ENCODE measurements at places on chromosomes 6 and 20.

DNA sequence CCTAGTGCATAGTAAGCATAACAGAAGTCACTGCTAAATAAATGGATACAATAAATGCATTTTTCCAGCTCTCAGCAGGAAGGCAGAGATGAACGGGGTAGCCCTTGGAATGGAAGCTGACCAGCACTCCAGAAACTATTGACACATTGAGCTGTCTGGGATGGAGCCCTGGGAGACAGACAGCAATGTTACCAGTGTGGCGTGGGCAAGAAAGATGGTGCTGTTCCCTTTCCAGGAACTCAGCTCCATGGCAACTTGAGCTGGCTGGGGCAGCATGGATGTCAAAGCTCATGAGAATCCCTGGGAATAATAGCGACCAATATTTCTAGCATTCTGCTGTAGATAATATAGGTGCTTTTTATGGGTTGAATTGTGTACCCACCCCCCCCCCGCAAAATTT is 104.3 kb upstream of the PTPRT start:
- DNase-seq = no peak

DNA sequence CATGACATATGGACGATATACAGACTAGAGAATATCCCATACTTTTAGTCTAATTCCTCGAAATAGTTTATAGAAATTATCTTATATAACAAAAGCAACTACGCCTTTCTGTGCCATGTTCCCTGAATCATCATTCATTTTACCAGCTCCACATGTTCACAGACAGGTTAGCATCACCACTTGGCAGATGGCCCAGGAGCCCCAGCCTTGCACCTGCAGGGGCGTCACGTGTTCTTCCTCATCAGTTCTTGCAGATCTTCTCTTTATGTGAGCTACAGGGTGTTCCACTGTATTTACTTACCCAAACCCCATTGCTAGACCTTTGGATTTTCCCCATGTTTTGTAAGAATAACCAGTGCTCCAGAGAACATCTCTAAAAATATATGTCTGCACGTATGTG is 12.6 kb upstream of the BNIP5 start:
- peak; percentile 89 for DNase-seq

DNA sequence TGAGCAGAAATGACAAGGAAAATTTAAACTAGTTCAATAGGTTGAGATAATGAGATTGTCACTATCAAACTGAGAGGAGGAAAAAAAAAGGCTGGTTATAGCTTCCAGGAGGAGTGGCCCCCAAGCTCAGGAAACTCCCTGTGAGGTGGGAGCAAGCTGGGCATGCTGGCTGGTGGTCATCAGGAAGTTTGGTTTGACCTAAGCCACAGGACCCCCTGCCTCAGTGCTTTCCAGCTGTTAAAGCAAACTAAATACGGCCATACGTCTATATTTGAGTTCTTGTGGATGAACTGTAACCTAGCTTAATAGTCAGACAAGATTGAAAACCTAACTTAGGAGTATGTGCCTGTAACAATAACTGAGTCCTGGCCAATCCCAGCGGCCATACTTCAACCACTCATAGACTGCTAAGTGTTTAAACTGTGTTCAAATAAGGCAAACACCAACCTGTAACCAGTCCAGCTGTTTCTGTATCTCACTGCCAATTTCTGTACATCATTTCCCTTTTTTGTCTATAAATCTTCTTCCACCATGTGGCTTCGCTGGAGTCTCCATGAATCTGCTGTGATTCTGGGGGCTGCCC is 24.6 kb upstream of the ZBTB24 start:
- no peak for DNase-seq

- no peak for DNase-seq
Observed at GRCh38 chr6:104483225-104483834, 376.4 kb downstream of the HACE1 start.

DNA sequence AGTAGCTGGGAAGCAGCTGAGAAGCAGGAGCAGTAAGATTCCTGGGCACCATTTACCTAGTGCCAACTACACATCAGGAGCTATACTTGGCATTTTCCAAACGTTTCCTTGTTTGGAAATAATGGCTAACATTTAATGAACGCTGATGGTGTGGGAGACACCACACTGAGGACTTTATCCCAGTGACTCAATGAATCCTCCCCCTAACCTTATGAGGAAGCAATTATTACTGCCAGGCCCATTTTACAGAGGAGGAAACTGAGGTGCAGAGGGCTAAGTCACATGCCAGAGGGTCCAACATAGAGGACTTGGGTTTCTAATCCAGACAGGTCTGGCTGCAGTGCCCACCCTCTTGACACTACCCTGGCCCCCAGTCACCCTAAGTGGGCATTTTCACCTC is 6.1 kb downstream of the PTGIS start:
- no peak for DNase-seq

DNA sequence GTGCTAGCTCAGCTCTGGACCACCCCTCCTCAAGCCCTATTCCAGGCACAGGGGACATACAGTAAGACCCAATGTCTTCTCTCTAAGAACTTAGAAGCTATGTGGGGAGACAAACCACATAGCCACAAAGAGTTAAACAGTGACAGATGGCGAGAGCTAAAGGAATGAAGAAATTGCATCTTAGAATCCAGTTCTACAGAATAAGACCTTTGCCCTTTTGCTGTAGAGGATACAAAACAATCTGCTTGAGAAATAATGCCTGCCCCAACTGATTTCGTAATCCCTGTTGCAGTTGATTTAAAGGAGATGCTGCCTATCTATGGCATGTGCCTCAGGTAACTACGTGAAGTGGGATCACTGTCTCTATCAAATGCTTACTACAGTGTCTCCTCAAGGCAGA is 31.2 kb downstream of the TNFRSF21 start:
- peak; percentile 4 for DNase-seq

DNA sequence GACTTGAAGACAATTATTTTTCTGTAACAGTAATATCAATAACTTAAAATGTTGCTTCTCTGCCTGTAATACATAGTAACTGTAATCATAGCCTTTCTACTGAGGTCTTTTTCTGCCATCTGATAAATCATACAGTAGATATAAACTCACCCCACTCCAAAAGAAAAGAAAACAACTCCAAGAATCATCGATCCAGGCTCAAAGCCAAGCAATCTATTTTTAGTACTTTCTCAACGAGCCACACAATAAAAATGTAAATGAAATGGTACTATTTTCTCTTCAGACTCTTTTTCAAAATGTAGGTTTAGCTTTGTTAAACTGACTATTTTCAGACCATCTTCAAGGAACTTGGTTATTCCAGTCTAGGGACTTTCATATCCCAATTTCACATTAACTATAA is 493.3 kb downstream of the ADGRB3 start:
- DNase-seq = no peak

DNA sequence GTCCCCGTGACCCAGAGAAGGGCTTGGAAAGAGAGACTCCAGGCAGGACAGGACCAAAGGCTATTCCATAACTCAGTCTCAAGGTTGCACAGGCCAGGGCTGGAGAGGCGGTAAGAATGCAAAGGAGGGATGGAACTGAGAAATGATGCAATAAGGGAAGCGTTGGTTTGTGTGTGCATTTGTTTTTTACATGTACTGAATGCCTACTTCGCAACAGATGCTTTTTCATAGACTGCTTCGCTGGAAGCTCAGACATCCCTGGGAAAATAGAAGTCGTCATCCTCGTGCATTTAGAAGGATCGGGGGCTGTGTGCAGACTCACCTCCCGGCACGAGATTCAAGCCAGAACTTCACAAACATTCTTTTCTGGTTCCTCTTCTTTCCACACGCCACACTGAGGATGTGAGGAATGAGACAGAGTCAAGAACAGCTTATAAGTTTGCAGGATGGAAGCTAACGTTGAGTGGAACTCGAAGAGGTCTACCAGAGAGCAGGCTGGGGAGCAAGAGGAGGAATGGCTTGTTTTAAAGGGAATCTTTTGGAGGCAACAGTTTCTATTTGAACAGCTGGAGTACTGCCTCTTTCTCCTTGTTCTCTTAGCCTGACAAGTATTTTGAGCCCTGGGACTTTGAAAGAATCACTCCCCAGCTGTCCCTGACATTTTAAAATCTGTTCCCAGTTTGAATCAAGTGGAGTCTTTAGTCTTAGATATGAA is 19.3 kb upstream of the LY86 start:
- no peak for DNase-seq

DNA sequence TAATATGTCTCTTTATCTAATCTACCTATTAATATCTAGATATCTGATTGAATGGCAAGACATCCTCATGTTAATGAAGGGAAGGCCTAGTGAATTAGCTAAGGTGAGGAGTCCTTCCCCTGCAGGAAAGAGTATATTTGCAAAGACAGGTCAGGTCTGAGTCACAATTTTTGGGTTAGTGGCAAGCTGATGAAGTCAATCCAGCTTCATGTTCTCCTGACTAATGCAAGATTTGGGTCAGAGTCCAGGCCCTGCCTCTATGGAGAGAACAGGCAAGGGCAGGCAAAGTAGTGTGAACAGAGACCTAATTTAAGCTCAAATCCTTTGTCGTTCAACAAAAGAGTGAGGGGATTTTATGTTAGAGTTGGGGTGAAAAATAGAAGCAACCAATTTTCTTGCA is 496.7 kb downstream of the BMP2 start:
- DNase-seq = no peak

DNA sequence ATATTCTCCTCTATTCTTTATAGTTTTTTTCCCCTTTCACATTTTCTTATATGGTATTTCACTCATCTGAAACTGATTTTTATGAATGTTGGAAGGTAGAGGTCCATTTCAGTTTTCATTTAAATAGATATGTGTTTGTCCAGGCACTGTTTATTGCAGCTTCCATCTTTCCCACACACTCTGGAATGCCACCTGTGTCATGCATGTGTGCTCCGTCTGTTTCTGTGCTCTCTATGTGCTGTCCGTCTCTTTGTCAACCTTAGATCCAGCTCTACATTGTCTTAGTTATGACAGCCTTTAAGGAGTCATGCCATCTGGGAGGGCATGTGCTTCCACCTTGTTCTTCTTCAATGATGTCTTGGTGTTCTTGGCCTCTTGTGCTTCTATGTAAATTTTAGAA is 36.4 kb upstream of the RREB1 start:
- no peak for DNase-seq

DNA sequence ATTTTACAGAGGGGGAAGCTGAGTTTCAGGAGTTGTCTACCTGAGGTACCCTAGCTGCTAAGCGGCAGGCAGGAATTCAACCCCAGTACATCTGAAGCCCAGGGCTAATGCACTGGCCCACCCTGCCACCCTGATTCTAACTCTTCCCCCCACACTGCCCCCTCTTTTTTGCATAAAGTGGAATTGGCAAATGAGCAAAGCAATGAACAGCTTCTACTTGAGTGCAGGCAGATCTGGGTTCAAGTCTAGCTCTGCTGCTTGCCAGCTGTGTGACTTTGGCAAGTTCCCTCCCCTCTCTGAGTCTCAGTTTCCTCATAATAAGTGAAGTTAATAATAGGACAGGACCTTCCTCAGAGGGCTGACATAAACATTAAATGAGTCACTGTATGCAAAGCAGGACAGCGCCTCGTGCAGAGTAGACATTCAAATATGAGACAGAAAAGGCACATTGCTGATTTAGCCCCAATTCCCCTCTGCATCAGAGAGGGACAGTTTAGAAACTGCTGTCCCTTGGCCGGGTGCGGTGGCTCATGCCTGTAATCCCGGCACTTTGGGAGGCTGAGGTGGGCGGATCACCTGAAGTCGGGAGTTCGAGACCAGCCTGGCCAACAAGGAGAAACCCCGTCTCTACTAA is 4.7 kb downstream of the ADA start:
- no peak for DNase-seq

- DNase-seq = no peak
Observed at GRCh38 chr6:57435475-57436160, 118.2 kb downstream of the PRIM2 start.

- DNase-seq = peak; percentile 16
Observed at GRCh38 chr20:58048096-58048702, 180.3 kb downstream of the ANKRD60 start.

DNA sequence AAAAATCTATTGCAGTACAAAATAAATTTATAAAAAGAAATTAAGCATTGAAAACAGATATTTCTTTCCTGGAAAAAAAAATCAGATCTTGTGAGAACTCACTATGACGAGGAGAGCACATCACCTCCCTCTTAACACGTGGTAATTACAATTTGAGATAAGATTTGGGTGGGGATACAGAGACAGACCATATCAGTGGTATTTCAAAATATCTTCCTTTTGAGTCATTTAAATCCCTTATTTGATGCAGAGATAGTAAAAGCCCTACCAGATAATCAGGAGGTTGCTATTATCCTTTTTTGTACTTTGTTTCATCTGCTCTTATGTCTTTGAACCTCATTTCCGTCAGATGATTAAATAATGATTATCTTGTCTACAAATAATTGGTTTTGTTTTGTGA is 800.4 kb downstream of the KIF16B start:
- no peak for DNase-seq

DNA sequence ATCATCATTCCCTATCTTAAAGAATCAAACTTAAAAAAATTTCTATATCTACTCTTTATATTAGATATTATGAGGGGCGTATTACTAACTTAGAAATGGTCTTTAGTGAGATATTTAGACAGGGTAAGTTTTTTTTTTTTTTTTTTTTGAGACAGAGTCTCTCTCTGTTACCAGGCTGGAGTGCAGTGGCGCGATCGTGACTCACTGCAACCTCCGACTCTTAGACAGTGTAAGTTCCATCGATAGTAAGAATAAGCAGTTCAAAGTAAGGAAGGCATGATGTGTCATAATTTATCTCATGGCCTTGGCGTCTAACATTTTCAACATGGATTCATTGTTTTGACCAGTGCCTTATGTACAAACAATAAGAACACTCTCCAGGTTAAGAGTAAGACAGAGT is 72.4 kb downstream of the MLIP start:
- no peak for DNase-seq

DNA sequence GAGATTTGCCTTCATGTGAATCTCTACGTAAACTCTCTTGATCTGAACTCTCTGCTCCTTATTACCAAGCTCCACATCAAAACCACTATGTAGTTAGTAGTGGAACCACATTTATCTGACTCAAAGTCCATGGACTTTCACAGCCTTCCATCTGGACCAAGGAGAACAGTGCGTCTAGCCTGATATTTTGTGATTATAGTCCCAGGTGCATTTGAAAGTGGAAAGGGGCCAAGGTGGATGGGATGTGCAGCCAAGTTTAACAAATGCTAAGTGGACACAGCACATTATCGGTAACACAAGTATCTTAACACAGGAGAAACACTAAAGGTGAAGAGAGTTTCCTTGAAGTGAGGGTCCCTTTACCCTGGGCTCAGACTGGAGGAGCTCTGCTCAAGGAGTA is 281.2 kb upstream of the SGK1 start:
- no peak for DNase-seq
